ENCODE measurements at places on chromosomes 12 and 14.

- no peak for DNase-seq
Observed at GRCh38 chr12:127667131-127667685, 599.8 kb upstream of the TMEM132C start.

DNA sequence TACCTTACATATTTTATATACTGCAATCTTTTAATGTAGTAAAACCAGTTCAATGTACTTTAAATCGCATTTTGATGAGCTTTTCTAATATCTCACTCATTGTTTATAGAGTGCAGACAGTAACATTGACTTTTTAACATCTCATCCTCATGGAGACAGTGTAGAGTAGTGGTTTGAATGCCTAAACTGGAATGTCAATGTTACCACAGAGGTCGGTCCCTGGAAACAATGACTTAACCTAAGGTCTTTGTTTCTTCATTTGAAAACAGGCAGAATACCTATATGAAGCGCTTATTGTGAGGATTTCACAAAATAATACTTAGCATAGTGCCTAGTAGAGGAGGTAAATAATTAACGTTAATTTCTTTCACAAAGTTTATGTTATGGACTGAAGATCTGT lies 5.0 kb downstream of the CDK17 start:
- DNase-seq: no peak

DNA sequence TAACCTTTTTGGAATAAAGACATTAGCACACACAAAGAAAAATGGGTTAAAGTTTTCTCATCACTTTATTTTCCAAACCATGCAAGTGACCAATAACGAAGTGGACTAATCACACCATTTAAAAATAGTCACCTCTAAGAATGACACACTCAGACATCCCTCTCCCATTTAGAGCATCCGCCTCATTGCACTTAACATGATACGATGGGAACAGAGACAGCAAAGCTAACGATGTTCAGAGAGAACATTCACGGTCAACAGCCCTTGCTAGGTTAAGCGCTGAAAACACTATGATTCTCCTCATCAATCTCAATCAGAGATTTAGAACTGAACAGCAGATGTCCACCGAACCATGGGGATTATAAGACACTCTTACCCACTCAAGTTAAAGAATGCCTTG lies 35.8 kb downstream of the NIN start:
- DNase-seq: no peak

DNA sequence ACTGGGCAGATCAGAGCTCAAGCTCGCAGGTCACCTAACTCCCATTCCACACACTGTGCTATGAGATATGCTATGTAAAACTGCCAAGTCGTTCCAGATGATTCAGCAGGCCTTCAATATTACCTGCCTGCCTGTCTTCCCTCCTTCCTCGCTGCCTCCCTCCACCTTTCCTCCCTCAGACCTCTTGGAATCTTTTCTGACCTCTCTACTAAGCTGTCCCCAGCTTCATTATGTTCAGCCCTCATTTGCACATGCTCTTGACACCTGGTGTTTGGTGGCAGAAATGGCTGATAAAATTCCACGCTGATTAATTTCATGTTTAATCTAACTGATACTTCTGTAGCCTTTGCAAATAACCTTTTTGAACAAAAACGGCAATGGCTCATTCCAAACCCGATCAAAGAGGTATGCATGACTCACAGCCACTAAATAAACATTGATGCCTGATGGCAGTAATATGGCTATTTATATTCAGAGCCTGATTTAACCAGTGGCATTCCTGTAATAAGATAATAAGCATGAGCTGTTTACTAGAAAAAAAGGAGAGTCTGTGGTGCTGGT lies 130.8 kb upstream of the EGLN3 start:
- DNase-seq: no peak

- no peak for DNase-seq
Observed at GRCh38 chr14:65867333-65867732, 454.8 kb downstream of the FUT8 start.

GRCh38 chr14:68978172-68978911 lies 760 bp downstream of the ACTN1 start:
- no peak for DNase-seq

GRCh38 chr14:25484906-25485305 lies 435.0 kb upstream of the STXBP6 start:
- no peak for DNase-seq

DNA sequence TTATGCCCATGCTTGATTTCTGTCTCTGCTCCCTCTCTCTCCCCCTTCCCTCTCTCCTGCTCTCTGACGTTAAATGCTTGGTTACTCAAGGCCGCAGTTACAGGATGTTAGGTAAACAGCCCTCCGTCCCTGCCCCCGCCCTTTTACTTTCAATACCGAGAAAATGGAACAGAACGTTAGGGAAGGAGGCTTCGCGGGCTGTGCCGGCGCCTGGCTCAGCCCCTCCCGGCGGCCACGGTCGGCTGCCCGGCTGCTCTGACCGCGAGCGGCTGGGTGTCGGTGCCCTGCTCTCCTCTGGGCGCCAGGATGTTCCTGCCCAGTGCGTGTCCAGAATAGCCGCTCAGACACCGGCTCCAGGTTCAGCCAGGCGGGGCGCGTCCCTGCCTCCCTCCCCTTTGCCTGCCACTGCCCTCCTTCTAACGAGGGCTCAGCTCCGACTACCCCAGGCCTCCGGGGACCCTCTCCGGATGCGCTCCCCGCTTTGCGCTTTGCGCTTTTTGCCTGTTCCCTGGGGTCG lies 166.1 kb downstream of the ADCK1 start:
- peak; percentile 35 for DNase-seq

DNA sequence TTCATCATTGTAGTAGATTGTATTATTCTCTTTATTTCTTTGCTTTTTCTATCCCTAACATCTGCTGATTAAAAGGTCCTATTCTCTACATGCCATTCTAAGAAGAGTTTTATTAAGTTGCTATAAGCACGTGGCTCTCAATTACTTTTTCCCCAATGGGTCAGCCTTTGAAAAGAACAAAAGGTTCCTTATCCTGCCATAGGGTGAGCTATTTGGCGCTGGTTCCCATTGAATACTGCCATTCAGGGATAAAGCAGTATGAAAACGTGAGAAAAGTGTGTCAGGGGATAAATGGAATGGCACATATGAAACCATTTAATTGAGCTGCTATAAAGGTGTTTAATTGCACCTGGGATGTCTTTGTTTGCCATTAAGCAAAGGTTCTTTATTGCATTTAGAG lies 80.9 kb downstream of the SYNE2 start:
- no peak for DNase-seq

GRCh38 chr12:62785941-62786559 lies 148.9 kb downstream of the PPM1H start:
- peak; percentile 41 for DNase-seq

- no peak for DNase-seq
Observed at GRCh38 chr14:52277552-52277951, 10.1 kb downstream of the PTGDR start.

GRCh38 chr12:51351913-51352532 lies 5.5 kb upstream of the CELA1 start:
- DNase-seq: peak; percentile 46

GRCh38 chr14:25431211-25432076 lies 381.5 kb upstream of the STXBP6 start:
- no peak for DNase-seq

DNA sequence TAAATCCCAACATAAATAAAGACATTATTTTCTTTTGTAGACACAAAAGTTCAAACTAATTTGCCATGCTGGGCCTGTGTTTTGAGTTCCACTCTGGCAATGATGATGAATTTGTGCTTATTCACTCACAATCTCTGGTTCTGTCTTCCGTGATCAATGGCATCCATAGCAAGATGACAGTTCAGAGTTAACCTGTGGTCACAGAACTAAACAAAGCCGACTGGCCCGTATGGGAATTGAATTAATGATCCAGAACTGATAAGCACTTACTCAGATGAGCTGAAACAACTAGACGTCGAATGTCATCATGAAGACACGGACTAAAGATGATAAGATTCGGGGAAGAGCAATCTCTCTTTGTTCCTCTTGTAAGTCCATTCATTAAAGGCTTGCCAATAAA lies 81.6 kb downstream of the CAPZA3 start:
- no peak for DNase-seq

DNA sequence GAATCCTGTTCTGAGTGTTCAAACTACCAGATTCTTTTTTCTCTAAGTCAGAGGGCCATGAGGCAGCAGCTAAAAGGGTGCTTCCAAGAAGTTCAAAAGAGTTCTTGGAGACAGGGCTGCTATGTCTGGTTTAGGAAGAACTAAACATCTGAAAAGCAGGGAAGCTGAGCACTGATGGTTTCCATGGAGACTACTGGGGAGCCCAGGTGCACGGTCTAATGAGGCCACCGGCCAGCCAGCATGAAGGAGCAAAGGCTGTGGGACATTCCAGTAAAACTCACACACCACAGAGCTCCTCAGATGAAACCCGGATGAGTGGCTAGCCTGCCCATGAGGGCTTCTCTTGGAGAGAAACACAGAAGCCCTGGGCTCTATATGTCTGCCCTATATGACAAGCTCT lies 97.3 kb downstream of the KCNK10 start:
- DNase-seq: no peak

DNA sequence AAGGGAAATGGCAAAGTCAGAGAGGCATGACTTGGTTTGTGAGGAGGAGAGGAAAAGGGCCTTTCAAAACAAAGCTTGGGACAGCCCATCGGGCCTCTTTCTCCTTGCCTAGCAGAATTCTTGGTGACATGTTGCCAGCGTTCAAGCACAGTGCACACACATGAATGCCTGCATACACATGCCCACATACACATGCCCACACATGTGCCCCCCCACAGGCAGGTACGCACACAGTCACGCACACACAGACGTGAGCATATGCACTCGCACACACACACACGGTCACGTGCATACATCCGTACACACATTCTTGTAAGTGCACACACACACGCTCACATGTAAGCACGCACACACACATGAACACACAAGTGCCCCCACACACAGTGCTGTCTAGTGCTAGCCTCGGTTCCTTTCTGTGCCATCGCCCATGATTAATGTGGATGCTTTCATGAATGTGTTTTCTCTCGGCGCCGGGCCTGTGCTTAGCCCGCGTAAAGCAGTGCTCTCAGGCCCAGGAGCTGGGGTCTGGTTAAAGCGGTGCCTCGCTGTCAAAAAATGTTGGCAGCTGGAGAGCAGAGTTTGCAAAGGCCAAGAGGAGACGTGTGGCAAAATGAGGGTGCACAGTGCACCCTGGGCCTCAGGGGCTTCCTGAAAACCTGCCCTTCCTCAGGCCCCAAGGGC lies 328.8 kb upstream of the DIO3 start:
- DNase-seq: no peak

DNA sequence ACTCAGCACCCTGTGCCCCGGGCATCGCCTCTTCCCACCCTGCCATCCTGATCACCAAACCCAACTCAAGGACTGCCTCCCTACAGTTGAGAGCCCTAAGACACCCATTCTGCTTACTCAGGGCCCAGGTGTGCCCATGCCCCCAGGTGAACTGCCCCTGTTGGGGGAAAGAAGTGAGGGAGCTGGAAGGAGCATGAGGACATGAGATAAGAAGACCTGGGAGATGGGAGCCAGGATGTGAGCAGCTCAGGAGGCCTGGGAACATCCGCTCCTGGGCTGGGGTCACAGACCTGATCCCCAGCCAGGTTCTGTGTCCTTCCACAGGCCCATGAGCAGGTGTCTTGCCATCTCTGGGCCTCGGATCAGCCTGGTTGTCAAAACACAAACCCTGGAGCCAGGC lies 6.6 kb downstream of the RAPGEF3 start:
- no peak for DNase-seq

DNA sequence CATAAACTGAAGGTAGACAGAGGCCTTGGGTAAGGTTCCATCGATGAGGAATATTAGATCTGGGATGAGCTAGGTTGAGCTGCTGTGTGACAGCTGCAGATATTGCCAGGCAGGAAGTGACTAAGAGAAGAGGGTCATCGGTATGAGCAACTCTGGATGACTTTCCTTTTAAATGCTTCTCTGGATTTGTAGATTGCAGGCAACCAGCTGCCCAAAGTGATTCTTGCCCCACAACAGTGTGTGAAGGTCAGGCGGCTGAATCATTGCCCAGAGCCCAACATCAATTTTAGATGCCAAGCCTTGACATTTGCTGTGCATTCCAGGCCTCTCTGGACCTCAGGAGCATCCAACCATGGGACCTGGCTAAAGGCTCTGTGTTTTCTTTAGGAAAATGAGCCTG lies 255.9 kb downstream of the DPF3 start:
- peak; percentile 61 for DNase-seq

- no peak for DNase-seq
Observed at GRCh38 chr12:46814143-46814542, 11.7 kb downstream of the SLC38A4 start.

DNA sequence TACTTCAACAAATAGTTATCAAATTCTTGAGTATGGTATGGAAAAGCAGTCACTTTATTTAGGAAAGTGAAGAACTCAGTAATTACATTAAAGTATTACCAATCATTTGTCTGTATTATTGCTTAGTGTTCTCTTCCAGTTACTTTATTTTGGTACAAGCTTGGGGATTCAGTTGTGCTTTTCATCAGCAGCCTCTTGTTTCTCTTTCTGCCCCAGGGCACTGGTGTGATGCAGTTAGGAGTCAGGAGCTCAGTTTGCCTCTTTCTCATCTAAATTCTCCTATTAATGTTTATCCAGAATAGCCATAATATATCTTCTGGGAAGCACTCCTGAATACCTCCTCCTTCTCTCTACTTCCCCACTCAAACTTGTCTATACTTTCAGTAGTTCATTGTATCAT lies 25.7 kb downstream of the PMCH start:
- DNase-seq: no peak

GRCh38 chr12:129847063-129847462 lies 56.8 kb downstream of the TMEM132D start:
- DNase-seq: no peak

DNA sequence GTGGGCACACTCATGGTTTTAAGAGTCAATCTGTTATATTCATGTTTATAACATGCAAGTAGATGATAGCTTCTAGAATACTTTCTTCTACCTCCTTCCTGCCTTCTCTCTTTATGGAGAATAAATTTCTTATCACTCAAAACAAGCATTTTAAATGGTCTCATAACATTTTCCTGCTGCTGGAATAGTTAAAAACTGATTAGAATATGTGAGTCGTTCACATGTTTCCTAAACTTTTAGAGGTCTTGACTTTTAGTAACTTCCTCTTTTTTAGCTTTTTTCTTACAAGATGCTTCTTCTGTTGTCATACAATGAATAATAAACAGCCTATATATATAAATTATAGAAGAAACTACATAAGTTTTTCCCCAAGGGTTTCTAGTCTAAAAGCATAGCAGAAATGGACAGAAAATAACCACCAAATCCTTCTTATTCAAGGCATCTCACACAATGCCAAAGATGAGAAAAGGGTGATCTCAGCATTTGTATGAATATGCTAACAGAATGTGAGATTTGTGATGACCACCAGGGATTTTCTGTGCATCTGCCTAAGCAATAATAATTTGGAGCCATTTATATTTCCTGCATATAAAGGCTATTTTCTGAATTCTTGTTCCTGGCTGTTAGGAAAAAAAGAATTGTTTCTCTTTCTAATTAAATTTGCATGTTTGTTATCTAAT lies 127.8 kb downstream of the DAAM1 start:
- no peak for DNase-seq

GRCh38 chr12:109542014-109542413 lies 31.3 kb downstream of the MMAB start:
- DNase-seq: peak; percentile 45

- peak; percentile 79 for DNase-seq
Observed at GRCh38 chr12:92899386-92900001, 29.6 kb downstream of the EEA1 start.

GRCh38 chr12:105083031-105083430 lies 1.2 kb downstream of the ALDH1L2 start:
- no peak for DNase-seq

GRCh38 chr12:118337194-118337838 lies 35.4 kb downstream of the TAOK3 start:
- no peak for DNase-seq

GRCh38 chr12:108918960-108919642 lies 39.2 kb downstream of the DAO start:
- DNase-seq: no peak
